ENCODE measurements at places on chromosomes 16 and 17.

DNA sequence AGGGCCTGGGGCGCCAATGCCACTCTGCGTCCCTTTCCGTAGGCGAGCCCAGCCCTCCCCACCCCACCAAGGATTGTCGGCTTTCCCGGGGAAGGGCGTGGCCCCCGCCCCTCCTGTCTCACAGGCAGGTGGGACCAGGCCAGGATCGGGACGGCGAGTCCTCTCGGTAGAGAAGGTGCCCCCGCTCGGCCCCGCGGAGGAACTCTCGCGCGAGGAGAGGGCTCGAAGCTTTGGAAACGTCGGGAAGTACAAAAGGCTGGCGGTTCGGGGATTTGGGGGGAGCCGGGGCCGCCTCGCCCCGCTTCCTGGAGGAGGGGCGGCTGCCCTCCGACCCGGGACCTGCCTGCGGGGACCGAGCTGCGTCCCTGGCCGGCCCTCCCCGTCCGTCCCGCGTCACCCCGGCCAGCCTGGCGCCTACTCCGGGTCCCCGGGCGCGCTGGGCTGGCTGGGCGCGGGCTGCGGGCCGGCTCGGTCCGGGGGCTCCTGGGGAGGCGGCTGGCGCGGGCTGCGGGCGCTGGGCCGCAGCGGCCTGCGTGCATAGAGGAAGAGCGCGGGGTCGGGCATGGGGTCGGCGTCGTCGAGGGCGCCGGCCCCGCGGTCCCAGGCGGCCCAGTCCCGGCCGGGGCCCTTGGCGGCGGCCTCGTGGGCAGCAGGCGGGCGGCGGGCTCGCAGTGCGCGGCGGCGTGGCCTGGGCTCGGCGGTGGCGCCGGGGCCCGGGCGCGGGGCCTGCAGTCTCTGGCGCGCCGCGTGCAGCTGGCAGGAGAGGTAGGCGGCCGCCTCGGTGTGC is 12.6 kb upstream of the CLUH start:
- H3K36me3 ChIP-seq, result no peaks in the 10 kb centered on the region
- H3K4me1 ChIP-seq, result no peaks in the 10 kb centered on the region
- no peak for DNase-seq
- no peak overlapping the region for H3K4me3 ChIP-seq
- H3K27ac ChIP-seq, result peak overlapping the region; percentile 49

GRCh38 chr17:913207-913606 is 66.4 kb downstream of the NXN start:
- no peak overlapping the region for H3K4me3 ChIP-seq
- no peak for DNase-seq
- no peaks in the 10 kb centered on the region for H3K36me3 ChIP-seq
- H3K27me3 ChIP-seq, result no peaks in the 10 kb centered on the region
- peak overlapping the region; percentile 43 for H3K27ac ChIP-seq

GRCh38 chr17:60157487-60158040 is 7.8 kb downstream of the CA4 start:
- H3K27me3 ChIP-seq, result no peaks in the 10 kb centered on the region
- H3K27ac ChIP-seq, result no peak overlapping the region
- H3K4me1 ChIP-seq, result peaks cover 7% of the 10 kb centered on the region
- no peaks in the 10 kb centered on the region for H3K36me3 ChIP-seq
- H3K4me3 ChIP-seq, result no peak overlapping the region

DNA sequence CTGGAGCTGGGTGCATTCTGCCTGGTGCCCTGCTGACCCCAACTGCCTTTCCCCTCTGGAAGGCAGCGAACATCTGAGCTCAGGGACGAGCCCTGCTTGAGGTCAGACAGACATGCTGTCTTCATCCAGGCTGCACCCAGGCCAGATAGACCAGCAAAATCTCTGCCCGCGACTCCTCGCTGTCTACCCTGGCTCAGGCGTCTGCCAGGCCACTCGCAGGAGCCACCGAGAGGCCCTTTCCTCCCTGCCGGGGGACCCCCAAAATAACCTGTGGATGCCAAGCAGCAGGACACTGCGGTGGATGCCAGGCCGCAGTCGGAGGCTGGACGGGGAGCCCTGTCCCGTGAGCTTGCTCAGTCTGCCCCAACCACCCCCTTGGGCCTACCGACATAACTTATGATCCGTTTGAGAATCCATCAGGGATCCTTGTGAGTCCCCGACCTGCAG is 3.3 kb upstream of the SLC25A10 start:
- no peaks in the 10 kb centered on the region for H3K36me3 ChIP-seq
- no peak for DNase-seq
- H3K4me1 ChIP-seq, result no peaks in the 10 kb centered on the region
- H3K27me3 ChIP-seq, result no peaks in the 10 kb centered on the region
- no peak overlapping the region for H3K4me3 ChIP-seq

DNA sequence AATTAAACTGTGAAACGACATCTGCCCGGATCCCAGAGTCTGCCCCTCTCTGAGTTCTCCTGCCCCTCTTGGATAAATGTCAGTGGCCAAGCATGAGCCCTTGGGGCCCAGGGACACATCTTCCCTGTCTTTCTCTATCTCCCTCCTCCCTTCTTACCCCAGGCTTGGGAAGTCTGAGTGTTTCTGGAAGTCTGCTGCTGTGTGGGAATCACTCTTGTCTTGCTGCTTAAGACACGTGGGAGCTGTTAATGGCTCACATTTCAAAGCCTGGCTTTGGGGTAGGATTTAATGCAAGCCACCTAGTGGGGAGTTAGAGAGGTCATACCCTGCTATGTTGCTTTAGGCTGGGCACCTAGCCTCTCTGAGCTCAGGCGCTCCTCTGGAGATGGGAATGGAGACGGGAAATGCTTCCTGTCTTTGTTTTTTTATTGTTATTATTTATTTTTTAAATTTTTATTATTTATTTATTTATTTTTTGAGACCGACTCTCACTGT is 218.5 kb upstream of the CIBAR2 start:
- peaks cover 4% of the 10 kb centered on the region for H3K4me1 ChIP-seq
- H3K4me3 ChIP-seq, result no peak overlapping the region
- no peak overlapping the region for H3K27ac ChIP-seq

- H3K4me1 ChIP-seq, result no peaks in the 10 kb centered on the region
- DNase-seq, result no peak
- H3K4me3 ChIP-seq, result no peak overlapping the region
- no peaks in the 10 kb centered on the region for H3K27me3 ChIP-seq
Measured at GRCh38 chr16:73432850-73433730, 385.2 kb upstream of the ZFHX3 start.

DNA sequence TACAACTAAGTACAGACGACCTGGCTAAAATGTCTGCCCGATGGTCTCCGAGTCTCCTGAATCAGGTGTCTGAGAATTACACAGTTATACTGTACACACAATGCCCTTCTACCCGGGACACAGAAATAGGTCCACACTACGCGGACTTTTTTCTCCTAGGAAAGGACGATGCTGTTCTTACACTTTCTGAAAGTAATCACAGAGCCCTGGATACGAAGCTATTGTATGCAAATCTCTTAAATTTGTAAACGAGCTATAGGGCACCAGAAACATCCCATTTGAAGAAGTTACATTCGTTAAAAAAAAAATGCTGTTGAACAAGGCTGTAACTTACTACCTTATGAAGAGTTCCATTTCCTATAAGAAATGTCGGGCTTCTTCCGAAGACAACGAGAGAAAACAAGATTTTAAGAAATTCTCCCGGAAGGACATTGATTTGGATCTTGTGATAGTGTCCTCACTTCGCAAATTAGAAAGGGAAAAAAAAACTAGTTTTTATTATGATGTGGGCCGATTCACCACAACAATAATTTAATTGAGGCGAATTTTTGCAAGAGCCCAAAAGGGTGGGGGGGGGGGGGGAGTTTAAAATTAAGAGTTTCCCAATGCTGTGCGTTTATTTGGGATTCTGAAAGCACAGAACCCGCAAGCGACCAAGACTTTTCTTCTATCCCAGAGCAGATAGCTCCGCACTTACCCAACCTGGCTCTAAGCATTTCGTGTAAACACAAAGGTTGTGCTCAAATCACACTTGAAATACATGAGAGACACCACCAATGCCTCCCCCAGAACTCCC is 1.5 kb upstream of the SOX9 start:
- no peaks in the 10 kb centered on the region for H3K4me1 ChIP-seq
- H3K36me3 ChIP-seq, result no peaks in the 10 kb centered on the region
- no peak for DNase-seq
- H3K27me3 ChIP-seq, result peaks cover 8% of the 10 kb centered on the region
- no peak overlapping the region for H3K27ac ChIP-seq

GRCh38 chr17:72413077-72414031 is 292.5 kb downstream of the SOX9 start:
- no peak for DNase-seq
- no peak overlapping the region for H3K4me3 ChIP-seq
- no peaks in the 10 kb centered on the region for H3K36me3 ChIP-seq
- no peak overlapping the region for H3K27ac ChIP-seq
- no peaks in the 10 kb centered on the region for H3K4me1 ChIP-seq

DNA sequence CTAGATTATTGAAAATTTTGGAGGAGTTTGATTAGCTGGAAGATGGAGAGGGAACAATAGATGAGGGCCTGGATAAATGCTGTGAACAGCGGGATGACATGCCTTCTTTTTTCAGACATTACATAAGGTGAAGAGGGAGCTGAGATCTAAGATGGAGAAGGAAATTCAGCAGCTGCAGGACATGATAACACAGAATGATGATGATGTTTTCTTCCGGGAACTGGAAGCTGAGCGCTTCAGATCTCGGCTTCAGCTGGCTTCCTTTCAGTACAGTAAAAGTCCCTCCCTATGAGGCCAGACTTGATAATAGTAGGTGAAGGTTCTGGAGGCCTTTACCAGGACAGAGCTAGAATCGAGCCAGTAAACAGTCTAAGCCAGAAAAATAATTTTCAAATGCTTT is 30.7 kb downstream of the CEP95 start:
- no peak for DNase-seq
- H3K4me3 ChIP-seq, result no peak overlapping the region
- no peak overlapping the region for H3K27ac ChIP-seq
- no peaks in the 10 kb centered on the region for H3K27me3 ChIP-seq

DNA sequence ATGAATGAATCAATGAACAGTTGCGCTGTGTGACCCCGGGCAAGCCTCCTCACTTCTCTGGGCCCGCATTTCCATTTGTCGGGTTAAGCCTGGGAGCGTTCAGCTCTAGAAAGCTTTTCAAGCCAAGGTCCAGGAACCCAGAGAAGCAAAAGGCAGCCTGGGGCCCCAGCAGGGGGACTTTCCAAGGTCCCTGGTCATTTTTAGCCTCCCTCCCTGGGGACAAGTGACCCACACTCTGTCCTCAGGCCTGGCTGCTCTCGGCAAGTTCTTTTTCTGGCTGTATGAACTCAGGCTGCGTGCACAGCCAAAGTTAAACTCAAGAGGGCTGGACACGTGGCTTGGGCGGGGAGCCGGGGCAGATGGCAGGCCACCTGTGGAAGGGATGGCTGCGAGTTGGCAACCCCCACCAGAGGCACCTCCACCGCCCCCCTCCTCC is 41.4 kb upstream of the CIBAR2 start:
- H3K36me3 ChIP-seq, result no peaks in the 10 kb centered on the region
- H3K4me1 ChIP-seq, result peaks cover 4% of the 10 kb centered on the region
- no peaks in the 10 kb centered on the region for H3K27me3 ChIP-seq
- no peak overlapping the region for H3K4me3 ChIP-seq
- no peak for DNase-seq
- H3K27ac ChIP-seq, result no peak overlapping the region

GRCh38 chr16:65657071-65657494 is 535.2 kb upstream of the CDH11 start:
- no peaks in the 10 kb centered on the region for H3K4me1 ChIP-seq
- H3K27ac ChIP-seq, result no peak overlapping the region
- no peak overlapping the region for H3K4me3 ChIP-seq
- no peak for DNase-seq

- no peaks in the 10 kb centered on the region for H3K27me3 ChIP-seq
- no peak overlapping the region for H3K4me3 ChIP-seq
- no peak overlapping the region for H3K27ac ChIP-seq
- DNase-seq, result no peak
- H3K4me1 ChIP-seq, result no peaks in the 10 kb centered on the region
- no peaks in the 10 kb centered on the region for H3K36me3 ChIP-seq
Measured at GRCh38 chr16:25785361-25785760, 93.6 kb downstream of the HS3ST4 start.

- no peaks in the 10 kb centered on the region for H3K36me3 ChIP-seq
- no peak for DNase-seq
- H3K4me3 ChIP-seq, result no peak overlapping the region
- H3K27me3 ChIP-seq, result no peaks in the 10 kb centered on the region
- H3K4me1 ChIP-seq, result no peaks in the 10 kb centered on the region
Measured at GRCh38 chr17:17532991-17533390, 36.8 kb upstream of the RASD1 start.

Measured in uterus (tissue), 4 donors.